H1 (cell line): ENCODE measurements at places on chromosomes 2 and 18.
A peak's percentile ranks its signal among the peaks of the same experiment; 100 is the strongest.

GRCh38 chr2:125822746-125823145, 833.2 kb upstream of the GYPC start:
- no peaks in the 10 kb centered on the region for H3K4me1 ChIP-seq
- H3K27me3 ChIP-seq, result no peaks in the 10 kb centered on the region
- no peak overlapping the region for H3K27ac ChIP-seq
- no peak overlapping the region for H3K4me3 ChIP-seq

DNA sequence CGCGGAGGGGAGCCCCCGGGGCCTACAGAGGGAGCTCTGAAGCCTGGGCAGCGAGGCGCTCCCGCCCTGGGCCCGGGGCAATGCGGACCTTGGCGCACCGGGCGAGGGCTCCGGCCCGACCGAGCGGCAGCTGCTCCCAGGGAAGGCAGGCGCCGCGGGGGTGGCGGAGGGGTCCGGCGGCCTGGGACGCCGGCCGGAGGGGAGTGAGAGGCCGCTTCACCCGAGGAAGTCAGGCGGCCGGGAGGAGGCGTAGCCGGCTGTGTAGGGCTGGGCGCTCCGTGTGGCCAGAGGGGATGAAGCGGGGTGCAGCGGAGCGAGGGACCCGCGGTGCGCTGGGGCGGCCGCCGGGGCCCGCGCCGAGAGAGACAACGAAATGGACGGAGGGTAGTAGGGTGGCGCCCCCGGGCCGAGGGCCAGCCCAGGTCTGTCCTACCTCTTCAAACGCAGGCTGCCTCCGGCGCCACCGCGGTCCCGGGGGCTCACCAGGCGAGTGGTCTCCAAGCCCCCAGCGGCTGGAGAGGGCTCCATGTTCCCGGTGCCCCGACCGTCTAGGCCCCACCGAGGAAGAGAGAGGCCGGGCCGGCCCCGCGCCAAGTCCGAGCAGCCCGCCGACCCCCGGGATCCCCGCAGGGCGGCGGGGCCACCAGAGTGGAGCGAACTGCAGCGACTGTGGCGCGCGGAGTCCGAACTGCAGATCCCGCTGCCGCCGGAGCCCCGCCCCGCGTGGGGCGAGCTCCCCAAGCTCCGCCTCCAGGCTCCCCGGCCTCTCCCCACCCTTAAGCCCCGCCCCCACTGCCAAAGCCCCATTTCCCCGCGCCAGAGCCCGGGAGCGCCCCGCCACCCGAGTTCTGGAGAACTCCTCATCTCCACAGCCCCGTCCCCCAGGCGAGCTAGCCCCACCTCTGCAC, at the start of gene SLC30A3:
Gene SLC30A3 (minus strand): TSS at position 669 of the 908 bp plus-strand sequence. CDS start 141 bp downstream, at position 528.
- H3K36me3 ChIP-seq, result no peaks in the 10 kb centered on the region
- peak within 1 kb of the TSS; percentile 64 for H3K4me3 ChIP-seq
- H3K27me3 ChIP-seq, result peaks cover 52% of the 10 kb centered on the region

- H3K27ac ChIP-seq, result no peak overlapping the region
- no peaks in the 10 kb centered on the region for H3K36me3 ChIP-seq
- H3K4me3 ChIP-seq, result no peak overlapping the region
- H3K27me3 ChIP-seq, result no peaks in the 10 kb centered on the region
- DNase-seq, result no peak
Observed at GRCh38 chr18:75656035-75656434, 228.5 kb upstream of the SMIM21 start.

GRCh38 chr2:75596784-75597183, 36.0 kb upstream of the EVA1A start:
- no peaks in the 10 kb centered on the region for H3K4me1 ChIP-seq
- H3K4me3 ChIP-seq, result no peak overlapping the region
- no peak overlapping the region for H3K27ac ChIP-seq
- no peaks in the 10 kb centered on the region for H3K36me3 ChIP-seq

DNA sequence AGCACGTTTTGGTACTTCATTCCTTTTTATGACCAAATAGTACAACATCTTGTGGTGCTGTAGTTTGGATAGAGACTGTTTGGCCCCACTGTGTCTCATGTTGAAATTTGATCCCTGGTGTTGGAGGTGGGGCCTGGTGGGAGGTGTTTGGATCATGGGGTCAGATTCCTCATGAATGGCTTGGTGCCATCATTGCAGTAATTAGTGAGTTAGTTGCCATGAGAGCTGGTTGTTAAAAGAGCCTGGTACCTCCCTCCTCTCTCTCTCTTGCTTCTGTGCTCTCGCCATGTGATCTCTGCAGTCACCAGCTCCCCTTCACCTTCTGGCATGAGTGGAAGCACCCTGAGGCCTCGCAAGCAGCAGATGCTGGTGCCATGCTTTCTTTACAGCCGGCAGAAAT, 50.9 kb downstream of the NCAPH start:
- H3K4me3 ChIP-seq, result no peak overlapping the region
- no peaks in the 10 kb centered on the region for H3K4me1 ChIP-seq
- DNase-seq, result no peak
- no peak overlapping the region for H3K27ac ChIP-seq

- DNase-seq, result no peak
- no peak overlapping the region for H3K27ac ChIP-seq
- peaks cover 6% of the 10 kb centered on the region for H3K36me3 ChIP-seq
- H3K27me3 ChIP-seq, result no peaks in the 10 kb centered on the region
- no peaks in the 10 kb centered on the region for H3K4me1 ChIP-seq
Observed at GRCh38 chr2:36469710-36470109, 114.1 kb downstream of the CRIM1 start.

- H3K36me3 ChIP-seq, result no peaks in the 10 kb centered on the region
- no peaks in the 10 kb centered on the region for H3K27me3 ChIP-seq
- H3K27ac ChIP-seq, result no peak overlapping the region
- H3K4me1 ChIP-seq, result no peaks in the 10 kb centered on the region
Observed at GRCh38 chr18:5058768-5059695, 138.0 kb downstream of the AKAIN1 start.
